ENCODE measurements at places on chromosomes 4 and X.
A peak's percentile ranks its signal among the peaks of the same experiment; 100 is the strongest.

- no peak for DNase-seq
Measured at GRCh38 chr4:159250751-159251325, 148.0 kb downstream of the RAPGEF2 start.

DNA sequence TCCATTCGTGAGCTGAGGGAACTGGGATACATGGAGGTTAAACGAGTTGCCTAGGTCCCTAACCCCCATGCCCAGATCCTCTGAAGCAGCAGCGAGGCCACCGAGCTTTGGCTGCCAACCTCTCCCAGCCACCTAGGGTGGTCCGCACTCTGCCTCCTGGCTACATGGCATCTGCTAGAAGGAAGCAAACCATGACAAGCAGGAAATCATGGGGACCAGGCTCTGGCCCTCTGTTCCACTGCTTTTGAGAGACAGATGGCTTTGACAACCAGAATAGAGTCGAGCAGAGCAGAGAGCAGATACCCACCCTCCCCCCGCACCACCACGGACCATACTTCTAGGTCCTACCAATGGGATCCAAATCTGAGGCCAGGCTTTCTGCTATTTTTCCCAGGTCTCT is 37.5 kb upstream of the NKRF start:
- no peak for DNase-seq

DNA sequence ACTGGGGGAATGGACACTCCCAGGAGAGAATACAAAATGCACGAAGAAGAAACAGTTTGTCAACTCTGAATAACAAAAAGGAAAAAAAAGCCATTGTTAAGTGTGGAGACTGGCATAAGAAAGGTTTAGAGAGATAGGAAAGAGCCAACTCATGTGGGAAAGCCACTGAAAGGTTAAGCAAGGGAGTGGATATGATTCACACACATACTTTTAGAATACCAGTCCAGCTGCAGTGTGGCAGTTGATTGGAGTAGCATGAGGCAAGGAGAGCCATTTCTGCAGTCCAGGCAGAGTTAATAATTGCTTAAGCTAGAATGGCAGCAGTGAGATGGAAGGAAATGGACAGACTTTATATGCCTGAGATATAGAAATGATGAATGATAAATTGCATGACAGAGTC is 36.9 kb upstream of the ADAD1 start:
- peak; percentile 90 for DNase-seq

- no peak for DNase-seq
Measured at GRCh38 chrX:131779306-131779705, 235.4 kb downstream of the OR13H1 start.

DNA sequence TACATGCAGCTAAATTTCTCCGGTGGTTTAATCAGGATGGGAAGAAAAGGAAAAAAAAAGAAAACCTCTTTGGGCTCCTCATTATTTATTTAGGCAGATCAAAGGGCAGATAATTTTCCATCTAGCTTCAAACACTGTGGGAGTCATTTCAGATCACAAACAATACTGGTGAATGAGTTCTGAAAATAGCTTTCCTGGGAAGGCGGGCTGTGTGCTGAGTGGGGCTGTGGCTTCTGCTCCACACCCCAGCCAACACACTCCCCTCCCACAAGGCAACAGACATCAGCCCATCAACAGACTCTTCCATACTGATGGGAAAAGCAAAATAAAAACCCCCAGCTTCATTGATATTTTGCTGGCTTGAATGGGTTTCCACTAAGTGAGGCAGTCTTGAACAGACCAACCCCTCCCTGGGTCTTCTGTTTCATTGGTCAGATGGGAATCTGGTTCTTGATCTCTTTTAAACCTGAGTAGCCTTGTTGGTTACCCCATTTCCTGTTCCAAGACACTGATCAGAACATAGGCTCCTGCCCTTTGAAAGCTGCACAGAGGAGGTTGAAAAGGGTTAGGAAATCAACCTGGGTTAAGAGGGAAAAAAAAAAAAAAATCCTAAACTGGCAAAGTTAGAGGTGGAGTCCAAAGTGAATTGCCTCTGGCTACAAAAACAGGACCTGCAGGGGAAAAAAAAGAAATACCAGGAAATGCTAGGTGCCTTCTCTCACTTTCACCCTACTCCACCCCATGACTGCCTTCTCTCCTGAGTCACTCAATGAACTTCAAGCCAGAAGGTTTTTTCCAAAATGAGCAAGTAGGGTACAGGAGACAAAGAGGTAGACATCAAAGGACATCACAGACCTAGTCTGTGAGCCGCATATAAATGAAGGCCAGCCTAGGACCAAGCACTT is 20.0 kb downstream of the AMOT start:
- no peak for DNase-seq

- no peak for DNase-seq
Measured at GRCh38 chr4:154854362-154854761, 73.3 kb downstream of the RBM46 start.

- DNase-seq = no peak
Measured at GRCh38 chrX:132001127-132001526, 22.0 kb upstream of the STK26 start.

DNA sequence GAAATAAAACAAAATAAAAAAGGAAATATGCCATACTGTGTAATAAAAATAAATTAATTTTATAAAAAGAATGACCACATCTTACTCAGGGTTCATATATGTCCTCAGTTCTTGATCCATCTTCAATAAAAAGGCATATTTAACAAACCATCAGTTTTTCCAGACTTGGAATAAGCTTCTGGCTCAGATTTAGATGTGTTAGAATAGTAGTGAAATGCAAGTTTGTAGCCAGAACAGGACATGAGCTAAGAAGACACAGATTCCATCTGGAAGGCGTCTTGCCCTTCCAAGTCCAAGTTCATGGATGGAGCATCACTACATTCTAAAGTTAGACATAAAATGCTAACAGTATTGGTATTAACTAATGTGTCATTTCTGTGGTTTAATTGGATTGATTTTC is 10.3 kb upstream of the LSM6 start:
- DNase-seq = no peak

DNA sequence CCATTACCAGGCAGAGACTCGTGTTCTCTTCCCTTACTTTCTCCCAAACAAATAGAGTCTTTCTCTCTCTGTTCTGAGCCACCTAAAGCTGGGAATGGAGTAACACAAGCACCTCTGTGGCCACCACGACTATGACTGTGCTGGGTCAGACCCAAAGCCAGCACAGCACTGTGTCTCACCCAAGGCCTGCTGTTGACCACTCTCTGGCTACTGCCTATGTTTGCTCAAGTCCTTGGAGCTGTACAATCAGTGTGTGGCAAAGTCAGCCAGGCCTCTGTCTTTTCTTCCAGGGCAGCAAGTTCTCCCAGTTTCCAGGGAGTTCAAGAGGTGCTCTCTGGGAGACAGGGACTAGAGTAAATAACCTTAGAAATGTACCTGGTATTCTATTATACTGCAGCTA is 239.4 kb downstream of the FAM47A start:
- no peak for DNase-seq

- DNase-seq = no peak
Measured at GRCh38 chrX:31658360-31658759, 586.5 kb upstream of the FTHL17 start.

DNA sequence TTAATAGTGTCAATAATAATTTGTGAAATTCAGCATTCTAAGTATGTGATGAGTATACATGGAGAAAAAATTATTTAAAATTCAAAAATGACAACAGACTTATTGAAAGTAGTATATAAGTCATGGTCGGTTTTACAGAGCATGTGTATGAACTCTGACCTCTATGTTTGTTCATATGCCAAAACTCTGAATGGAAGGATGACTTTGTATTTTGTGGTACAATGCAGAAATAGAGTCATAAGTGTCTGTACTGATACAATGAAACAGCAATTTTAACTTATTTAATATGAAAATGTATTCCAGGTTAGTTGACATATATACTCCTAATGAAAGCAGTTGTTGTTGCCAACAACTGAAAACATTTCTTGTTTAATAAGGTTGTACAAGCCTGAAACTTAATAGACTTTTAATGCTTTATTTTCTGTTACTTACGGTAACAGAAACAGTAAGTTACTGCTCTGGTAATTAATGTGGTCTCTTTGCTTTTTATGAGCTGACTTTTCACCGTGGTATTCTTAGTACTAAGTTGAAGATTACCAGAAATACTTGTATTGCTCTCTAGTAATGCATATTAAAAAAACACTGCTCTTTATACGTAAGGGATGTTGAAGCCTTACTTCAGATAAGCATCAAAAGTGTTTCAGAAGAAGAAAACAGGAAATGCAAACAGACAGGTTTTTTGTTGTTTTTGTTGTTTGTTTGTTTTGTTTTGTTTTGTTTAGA is 1.9 kb downstream of the UBE2K start:
- DNase-seq = no peak

DNA sequence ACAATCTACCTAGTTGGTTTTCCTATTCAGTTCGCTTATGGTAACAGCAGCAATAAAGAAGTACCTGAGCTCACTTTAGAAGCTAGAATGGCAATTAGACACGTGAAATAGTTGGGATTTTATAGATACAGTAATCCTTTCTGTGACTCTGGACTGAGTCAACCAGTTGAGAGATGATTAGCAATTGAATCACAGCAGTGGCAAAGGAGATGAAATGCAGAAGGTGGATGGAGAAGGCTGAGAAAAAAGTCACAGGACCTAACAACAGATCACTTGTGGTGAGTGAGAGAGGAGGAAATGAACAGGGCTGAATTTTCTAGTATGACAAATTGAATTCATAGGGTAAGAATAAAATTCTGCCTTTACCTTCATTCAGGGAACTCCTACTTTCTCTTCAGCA is 197.1 kb upstream of the MAGEB18 start:
- no peak for DNase-seq

- peak; percentile 48 for DNase-seq
Measured at GRCh38 chr4:156594624-156595023, 377.0 kb downstream of the PDGFC start.

DNA sequence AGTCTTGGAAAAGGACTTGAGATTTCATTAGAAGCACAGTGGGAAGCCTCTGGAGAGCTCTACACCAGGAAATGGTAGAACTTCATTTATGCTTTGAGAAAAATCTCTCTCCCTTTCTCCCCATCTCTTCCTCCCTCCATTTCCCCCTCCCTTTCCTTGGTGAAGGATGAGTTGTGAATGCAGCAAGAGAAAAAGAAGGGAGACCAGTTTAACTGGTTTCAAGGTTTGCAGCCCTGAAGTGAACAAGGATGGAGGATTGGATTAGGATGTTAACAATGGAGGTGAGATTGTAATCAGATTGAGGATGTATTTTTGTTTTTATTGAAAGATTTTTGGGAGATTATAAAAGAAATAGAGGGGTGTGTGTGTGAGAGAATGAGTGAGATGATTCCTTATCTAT is 99.5 kb downstream of the ANK2 start:
- no peak for DNase-seq

DNA sequence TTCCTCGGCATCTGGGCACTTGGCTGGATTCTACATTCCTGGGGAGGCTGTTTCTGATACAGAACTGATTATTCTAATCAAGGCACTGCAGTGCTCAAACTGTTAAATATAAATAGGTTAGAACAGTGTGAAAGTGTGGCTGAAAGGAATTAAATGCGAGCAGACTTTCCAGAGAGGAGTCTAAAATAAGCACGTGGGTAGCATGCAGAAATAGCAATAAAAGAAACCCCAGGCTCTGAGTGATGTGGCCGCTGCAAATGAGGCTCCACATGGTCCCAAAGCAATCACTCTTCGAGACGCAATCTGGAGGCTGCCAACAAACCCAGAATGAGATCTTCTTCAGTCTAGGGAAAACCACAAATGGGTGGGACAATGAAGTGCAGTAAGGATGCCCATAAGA is 30.6 kb upstream of the MTM1 start:
- DNase-seq = no peak

GRCh38 chr4:15690020-15690809 is 8.6 kb downstream of the FAM200B start:
- peak; percentile 95 for DNase-seq

GRCh38 chrX:63350465-63350877 is 661 bp downstream of the SPIN4 start:
- DNase-seq = peak; percentile 40

DNA sequence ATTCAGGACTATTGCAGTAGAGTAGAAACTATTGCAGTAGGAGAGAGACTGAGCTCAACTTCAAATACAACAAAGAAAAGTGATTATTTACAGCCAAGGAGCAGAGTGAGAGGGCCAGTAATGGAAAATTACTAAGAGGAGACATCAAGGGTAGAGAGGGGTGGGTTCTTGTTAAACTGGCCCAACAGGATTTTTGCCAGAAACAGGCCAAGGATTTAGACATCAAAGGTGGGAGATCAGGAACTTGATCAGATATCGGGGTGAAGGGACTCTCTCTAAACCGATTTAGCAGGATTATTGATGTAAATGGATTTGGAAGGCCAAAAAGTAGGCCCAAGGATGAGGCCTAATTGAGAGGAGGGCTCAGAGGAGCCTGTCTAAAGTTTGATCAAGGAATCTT is 64.8 kb downstream of the IRS4 start:
- DNase-seq = no peak

DNA sequence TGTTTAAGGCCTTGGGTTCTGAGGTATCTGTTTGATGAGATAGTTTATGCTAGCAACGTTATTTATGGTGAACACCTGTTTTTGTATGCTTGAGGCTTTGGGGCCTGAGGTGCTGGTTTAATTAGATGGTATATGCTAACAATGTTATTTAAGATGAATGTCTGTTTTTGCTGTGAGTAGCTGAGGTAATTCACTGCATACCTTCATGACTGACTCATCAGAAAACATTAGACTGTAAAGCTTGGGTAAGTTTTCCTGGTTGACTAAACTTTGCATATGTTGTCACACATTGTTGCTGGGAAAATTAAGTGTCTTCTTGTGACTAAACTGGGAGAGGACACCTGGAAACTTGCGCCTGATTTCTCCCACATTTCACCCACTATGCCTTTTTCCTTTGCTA is 1026.6 kb downstream of the RAPGEF2 start:
- DNase-seq = no peak

DNA sequence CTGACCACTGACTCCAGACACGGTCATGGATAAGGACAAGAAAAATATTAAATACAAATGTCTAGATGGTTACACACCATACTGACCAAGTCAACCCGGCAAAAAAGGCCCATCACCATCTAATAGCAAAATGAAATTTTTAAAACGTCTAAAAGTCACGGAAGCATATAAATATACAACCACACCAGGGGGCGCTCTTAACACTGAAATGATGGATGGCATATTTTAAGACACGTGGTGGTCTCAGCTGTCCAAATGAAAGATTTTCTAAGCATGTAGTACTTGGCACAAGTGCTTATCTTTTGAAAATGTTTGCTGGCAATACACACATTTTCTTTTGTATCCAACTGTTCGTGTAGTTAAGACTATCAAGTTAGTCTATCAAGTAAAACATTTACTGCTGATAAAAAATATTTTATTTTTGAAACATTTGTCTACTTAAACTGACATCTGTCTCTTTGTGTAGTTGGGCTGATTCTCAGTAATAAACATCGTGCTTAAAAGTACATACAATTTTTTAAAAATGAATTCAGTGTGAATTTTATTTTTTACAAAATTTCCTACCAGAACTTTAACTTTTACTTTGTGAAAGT is 64.6 kb downstream of the COX7B2 start:
- DNase-seq = peak; percentile 23

- no peak for DNase-seq
Measured at GRCh38 chrX:110327336-110327735, 9.5 kb upstream of the AMMECR1 start.

GRCh38 chrX:53930515-53931380 is 113.5 kb downstream of the PHF8 start:
- peak; percentile 65 for DNase-seq

GRCh38 chr4:159052315-159052714 is 50.6 kb upstream of the RAPGEF2 start:
- DNase-seq = no peak

Measured in NCI-H226 (cell line).